Glutamatergic neuron (in vitro differentiated cells): ENCODE measurements at places on chromosomes 13 and 19. TPM values are rescaled to one million over a fixed set of nuclear protein-coding genes. Genes with fewer than 3 reads are reported as not detected.

The LHFPL6 gene
- total RNA-seq: 1.7 TPM

The PNMA8B gene
- total RNA-seq: 0.76 TPM

The TSHZ3 gene
- 7.4 TPM for total RNA-seq

The NLRP4 gene
- not detected for total RNA-seq

The ZNF8 gene
- 24.8 TPM for total RNA-seq

The METTL21C gene
- total RNA-seq: not detected

The N4BP2L1 gene
- 1.9 TPM for total RNA-seq

The TEX29 gene
- total RNA-seq: 0.64 TPM

The CYP4F12 gene
- not detected for total RNA-seq

The HIF3A gene
- 4.4 TPM for total RNA-seq

The KLK4 gene
- total RNA-seq: 0.66 TPM

The NCR1 gene
- total RNA-seq: not detected

The OVOL3 gene
- total RNA-seq: not detected

The PEG3 gene
- 11.6 TPM for total RNA-seq

The ZNF491 gene
- 26.0 TPM for total RNA-seq

The ZNF701 gene
- 22.8 TPM for total RNA-seq

The TTC9B gene
- total RNA-seq: 19.5 TPM

The KLK5 gene
- not detected for total RNA-seq

The LRRC63 gene
- not detected for total RNA-seq

The IZUMO2 gene
- total RNA-seq: not detected

The FXYD3 gene
- total RNA-seq: not detected

The TMEM145 gene
- total RNA-seq: 24.7 TPM

The GJB2 gene
- not detected for total RNA-seq

The TEX26 gene
- not detected for total RNA-seq

The USHBP1 gene
- total RNA-seq: not detected

The ZNF610 gene
- 11.6 TPM for total RNA-seq

The GFY gene
- total RNA-seq: 0.88 TPM
